ENCODE measurements at places on chromosomes 4 and X.

- DNase-seq: no peak
These were observed 157.9 kb downstream of the GBA3 start for GRCh38 chr4:22850630-22851029.

GRCh38 chr4:30825008-30825770, 105.0 kb downstream of the PCDH7 start:
- DNase-seq: no peak

GRCh38 chrX:110145311-110145710, 142.4 kb downstream of the TMEM164 start:
- DNase-seq: no peak

DNA sequence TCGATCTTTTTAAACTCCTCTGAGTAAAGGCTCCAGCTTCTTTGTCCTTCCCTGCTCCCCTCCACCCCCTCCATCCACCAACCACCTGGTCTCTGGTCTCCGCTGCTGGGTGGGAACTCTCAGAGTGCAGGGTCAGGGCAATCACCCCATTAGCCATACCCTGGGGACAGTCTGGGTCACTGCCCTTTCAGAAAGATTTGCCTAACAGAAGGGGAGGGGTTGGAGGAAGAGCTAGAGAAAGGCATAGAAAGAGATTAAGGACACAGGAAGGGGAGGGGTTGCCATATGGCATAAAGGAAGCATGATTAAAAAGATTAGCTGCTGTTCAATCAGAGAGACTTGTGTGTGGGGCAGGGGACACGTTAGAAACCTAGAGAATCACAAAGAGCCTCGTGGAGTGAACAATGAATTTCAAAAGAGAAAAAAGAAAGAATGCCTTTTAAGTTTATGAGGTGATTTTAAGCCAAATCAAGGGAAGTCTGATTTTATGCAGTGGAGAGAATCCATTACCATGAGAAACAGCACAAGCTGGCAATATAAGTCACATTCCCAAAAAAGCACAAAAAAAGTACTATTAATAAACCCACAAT, 115.5 kb upstream of the ACSL4 start:
- no peak for DNase-seq

DNA sequence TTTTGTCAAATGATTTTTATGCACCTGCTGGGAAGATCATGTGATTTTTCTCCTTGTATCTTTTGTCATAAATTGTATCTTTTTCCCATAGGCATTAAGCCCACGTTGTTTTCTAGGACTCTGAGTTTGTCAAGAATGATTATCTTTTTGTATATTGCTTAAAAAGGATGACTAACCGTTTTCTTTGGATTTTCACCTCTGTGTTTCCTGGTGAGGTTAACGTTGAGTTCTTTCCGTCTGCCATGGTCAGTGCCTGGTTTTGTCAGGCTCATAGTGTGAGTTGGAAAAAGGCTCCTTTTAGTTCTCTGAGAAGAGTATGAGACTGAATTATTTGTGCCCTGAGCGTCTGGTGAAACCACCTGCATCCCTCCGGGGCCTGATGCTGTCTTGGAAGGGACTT, 21.9 kb downstream of the PCGF3 start:
- DNase-seq: no peak

DNA sequence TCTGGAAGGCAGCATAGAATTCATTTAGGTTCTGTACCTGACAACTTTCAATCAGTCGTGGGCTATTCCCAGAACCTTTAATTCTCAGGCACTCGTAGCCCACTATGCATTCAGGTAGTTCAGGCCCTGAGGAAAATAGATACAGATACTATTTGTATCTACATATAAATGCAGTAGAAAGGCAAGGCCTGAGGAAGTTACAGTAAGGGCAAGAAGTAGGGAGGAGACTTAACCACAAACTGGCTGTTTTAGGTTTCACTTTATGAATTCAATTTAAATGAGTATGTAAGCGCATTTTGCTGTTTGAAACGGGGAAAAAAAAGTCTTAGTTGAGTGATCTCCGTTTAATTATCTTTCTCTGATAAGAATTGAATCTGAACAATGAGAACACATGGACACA, 529.4 kb upstream of the ATOH1 start:
- no peak for DNase-seq

DNA sequence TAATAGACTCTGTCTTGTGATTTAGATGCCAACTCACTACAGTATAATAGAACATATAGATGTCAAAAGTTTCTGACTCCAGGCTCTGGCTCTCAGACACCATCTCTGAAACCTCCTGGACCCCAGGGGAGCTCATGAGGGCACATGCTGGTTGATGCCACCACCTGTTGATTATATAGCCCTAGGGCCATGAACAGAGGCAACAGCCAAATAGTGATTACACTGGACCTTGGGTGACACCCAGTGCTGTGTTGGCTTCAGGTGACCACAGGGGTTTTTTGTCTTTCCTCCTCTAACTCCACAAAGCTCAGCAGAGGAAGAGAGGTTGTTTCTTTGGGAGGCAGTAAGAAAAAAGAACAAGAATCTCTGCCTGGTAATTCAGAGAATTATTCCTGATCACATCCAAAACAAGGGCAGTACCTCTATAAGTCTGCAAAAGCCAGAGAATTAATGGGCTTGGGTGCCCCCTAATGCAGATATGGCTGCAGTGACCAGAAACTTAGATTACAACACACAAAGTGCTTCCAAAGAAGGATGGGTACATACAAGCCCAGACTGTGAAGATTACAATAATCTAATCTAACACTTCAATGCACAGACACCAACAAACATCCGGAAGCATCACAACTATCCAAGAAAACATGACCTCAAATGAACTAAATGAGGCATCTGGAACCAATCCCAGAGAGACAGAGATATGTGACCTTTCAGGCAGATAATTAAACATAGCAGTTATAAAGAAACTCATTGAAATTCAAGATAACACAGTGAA, 1920.6 kb downstream of the ARAP2 start:
- no peak for DNase-seq

- DNase-seq: no peak
These were observed 58.7 kb downstream of the RWDD4 start for GRCh38 chr4:183600189-183600685.

- DNase-seq: no peak
These were observed 1413.6 kb downstream of the PCDH7 start for GRCh38 chr4:32133734-32134133.

GRCh38 chrX:28719620-28720019, 132.4 kb downstream of the IL1RAPL1 start:
- no peak for DNase-seq

DNA sequence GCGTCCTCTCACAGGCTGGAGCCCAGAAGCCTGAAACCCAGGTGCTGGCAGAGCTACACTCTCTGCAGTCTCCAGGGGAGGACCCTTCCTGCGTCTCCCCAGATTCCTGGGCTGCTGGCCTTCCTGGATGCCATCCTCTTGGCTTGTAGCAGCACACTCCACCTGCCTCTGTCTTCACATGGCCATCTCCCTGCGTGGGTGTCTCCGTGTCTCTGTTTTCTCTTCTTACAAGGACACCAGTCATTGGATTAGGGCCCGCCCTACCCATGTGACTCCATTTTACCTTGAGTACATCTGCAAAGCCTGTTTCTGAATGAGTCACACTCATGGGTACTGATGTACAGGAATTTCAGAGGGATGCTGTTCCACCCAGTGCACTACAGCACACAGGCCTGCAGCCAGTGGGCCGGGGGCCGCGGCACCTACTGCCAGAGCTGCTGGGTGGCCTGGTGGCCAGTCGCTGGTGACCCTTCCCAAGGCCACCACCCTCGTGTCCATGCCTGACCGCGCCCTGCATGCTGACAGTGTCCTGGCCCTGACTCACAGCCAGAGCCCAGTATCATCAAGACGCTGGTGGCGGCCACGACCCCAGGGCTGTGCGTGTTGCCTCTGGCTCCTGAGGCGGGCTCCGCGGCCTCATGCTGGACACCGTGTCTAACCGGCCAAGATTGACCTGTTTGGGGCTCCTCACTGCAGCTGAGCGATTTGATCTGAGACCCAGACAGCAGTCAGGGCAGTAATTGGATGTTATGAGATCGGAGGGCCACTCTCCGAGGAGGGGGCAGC, 63.6 kb upstream of the NKX1-1 start:
- DNase-seq: no peak

DNA sequence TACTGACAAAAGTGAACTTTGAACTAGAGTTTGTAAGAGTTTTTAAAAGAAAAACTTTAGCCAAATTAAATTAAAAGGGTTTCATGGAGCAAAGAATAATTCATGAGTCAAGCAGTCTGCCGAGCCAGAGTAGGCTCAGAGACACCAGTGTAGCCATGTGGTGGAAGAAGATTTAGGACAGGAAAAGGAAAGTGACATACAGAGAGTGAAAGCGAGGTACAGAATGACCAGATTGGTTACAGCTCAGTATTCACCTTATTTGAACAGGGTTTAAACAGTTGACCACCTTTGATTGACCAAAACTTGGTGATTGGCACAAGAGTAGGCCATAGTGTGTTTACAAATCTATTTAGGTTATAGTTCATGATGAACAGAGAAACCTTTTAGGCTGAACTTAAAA, 377.8 kb downstream of the KLHL4 start:
- DNase-seq: no peak

DNA sequence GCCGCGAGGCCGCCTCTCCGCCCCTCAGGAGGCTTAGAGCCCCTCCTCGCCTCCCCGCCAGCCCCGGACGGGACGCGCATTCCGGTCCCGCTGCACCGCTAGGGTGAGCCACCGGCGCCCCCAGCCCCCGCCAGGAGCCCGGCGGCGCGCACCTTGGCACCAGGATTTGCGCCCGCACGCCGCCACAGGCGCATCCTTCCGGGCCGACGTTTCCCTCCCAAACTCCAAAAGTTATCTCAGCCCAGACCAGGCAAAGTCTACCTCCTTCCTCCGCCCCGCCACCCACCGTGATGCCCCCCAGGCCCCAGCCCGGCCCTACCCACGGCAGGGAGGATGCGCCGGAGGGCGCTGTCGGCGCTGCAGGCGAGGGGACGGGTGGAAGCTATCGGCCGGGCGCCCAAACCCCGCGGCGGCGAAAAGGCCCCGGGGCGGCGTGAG, 538 bp downstream of the SCML2 start:
- DNase-seq: no peak

DNA sequence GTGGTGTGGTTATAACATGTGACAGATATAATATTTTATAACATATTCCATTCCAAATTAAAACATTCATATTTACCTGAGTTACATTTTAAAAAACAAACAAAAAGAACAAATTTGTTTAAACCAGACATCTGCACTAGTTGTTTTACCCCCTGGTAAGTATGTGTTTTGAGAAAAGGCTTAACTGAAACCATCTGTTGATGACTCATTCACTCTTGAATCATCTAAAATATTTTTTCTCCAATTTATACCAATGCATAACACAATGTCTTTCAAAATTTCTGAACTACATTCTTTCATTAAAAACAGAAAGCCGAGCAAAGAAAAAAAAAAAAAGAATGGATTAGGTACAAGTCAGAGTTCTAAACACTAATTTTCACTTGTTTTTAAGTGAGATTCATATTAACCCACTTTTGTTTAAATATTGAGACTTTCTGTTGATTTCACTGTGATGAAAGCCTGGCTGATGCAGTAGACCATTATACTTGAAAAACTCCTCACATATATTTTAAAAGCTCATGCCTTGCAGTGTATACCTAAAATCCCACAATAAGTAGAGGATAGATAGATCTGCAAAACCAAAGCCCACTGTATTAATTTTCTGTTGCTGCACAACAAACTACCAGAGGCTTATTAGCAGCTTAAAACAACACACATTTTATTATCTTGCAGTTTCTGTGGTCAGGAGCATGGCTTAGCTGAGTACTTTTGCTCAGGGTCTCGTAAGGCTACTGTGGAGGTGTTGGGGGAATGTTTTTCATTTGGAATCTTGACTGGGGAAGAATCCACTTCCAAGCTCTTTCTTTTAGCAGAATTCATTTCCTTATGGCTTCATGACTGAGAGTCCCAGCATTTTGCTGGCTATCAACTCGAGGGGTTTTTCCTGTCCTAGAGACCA, 221.5 kb downstream of the PCDH18 start:
- no peak for DNase-seq

DNA sequence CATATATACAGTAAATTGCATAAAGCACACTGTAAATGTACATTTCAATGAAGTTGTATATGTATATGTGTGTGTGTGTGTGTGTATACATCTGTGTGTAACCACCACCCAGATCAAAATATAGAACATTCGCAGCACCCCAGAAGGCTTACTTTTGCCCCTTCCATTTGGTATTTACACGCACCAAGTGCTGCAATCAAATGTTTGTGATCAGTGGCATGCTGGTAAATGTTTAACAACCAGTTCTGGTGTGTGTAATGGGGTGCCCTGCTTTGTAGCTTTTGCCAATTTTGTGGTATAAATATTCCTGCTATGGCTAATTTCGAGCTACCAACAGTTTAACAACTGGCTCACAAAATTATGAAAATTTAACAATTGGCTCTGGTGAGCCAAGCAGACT, 101.3 kb downstream of the RTL5 start:
- DNase-seq: no peak

- DNase-seq: no peak
These were observed 92.2 kb downstream of the MAML3 start for GRCh38 chr4:140061659-140062289.

DNA sequence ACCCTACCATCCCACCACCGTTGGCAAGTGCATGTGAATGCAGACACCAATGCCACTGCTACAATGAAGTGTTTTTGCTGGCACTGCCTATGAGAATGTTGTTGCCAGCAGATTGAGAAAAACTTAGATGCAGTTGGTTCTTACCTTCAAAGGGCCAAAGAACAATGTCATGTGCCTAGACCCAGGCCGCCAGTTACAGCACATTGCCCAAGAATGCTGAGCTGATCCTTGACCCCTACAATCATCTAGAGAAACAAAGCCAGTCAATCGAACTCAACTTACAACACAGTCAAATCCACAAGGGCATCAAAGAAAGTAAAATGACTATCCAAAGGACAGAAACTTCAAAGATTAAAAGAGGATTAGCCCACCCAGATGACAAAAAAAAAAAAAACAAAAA, 102.4 kb upstream of the SPIN4 start:
- DNase-seq: no peak

- no peak for DNase-seq
These were observed 41.1 kb upstream of the PPARGC1A start for GRCh38 chr4:23930750-23931488.

DNA sequence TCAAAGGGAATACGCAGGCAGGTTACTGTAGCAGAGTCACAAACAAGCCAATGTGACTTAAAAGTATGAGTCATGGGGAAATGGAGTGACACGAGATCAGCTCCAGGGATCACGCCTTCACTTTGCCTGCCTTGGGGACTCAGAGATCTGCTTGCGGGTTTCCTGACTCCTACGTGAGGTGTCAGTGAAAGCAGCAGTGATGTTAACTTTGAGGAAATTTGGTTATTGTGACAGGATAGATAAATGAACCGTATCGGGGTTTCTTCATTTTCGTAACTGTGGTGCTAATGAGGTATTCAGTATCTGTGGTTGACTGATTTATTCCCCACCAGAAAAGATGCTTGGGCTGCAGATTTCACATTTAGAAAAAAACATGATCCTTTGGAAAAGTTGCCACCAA, 383.3 kb upstream of the ZFP42 start:
- no peak for DNase-seq

GRCh38 chr4:2647403-2648158, 108.6 kb downstream of the TNIP2 start:
- peak; percentile 42 for DNase-seq

DNA sequence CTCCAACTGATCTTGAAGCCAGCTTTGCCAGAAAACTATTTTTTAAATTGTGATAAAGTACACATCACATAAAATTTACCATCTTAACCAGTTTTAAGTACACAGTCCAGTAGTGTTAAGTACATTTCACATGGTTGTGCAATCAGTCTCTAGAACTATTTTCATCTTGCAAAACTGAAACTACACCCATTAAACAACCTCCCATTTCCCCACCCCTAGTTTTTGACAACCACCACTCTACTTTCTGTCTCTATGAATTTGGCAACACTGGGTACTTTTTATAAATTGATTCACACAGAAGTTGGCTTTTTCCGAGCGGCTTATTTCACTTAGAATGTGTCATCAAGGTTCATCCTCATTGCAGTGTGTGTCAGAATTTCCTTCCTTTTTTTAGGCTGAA, 31.0 kb downstream of the TRPC5 start:
- DNase-seq: no peak
